ENCODE measurements at places on chromosomes 7 and 10.

DNA sequence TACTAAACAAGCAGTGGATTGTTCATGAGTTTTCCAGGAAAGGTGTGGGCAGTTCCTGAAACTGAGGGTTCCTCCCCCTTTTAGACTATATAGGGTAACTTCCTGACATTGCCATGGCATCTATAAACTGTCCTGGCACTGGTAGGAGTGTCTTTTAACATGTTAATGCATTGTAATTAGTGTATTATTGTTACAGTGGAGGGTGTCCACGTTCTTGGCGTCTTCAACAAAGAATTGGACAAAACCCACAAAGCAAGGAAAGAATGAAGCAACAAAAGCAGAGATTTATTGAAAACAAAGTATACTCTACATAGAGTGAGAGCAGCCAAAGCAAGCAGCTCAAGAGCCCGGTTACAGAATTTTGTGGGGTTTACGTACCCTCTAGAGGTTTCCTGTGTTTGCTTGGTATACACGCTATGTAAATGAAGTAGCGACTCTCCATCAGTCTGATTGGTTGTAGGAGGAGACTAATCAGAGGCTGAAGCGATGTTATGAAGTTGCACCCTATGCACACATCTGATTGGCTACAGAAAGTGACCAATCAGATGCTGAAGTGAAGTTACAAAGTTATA, 175.2 kb downstream of the NSUN6 start:
- no peak for DNase-seq

- DNase-seq: no peak
Observed at GRCh38 chr7:44727158-44727936, 21.3 kb upstream of the ZMIZ2 start.

DNA sequence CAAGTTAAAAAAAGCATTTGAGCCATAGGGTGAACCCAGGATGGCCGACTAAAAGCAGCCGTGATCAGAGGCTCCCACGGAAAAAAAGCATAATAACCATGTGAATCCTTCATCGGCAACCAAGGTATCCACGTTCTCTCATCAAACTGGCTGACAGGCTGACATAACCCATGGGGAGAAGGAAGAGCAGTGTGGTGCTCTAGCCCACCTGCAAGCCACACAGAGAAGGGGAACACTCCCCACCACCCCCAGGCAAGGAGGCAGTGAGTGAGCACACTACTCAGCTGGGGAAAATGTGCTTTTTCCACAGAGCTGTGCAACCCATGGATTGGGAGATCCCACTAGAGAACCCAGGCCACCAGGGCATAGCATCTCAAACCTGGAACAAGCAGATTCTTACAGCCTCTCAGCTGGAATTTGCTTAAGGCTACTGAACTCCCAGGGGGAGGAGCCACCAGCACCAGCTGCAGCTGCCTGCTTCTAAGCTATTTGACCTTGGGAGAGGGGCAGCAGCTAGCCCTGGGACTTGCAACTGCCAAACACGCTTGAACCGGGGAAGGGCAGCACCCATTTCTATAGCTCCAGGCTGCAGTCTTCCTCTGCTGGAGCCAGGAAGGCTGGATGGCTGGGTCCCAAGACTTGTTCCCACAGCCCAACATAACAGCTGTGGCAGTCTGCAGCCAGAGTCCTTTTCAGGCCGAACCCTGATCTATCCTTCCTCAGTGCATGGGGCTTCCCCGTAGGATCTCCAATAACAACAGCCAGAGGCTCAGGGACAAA, 178.2 kb upstream of the NRG3 start:
- DNase-seq: no peak

DNA sequence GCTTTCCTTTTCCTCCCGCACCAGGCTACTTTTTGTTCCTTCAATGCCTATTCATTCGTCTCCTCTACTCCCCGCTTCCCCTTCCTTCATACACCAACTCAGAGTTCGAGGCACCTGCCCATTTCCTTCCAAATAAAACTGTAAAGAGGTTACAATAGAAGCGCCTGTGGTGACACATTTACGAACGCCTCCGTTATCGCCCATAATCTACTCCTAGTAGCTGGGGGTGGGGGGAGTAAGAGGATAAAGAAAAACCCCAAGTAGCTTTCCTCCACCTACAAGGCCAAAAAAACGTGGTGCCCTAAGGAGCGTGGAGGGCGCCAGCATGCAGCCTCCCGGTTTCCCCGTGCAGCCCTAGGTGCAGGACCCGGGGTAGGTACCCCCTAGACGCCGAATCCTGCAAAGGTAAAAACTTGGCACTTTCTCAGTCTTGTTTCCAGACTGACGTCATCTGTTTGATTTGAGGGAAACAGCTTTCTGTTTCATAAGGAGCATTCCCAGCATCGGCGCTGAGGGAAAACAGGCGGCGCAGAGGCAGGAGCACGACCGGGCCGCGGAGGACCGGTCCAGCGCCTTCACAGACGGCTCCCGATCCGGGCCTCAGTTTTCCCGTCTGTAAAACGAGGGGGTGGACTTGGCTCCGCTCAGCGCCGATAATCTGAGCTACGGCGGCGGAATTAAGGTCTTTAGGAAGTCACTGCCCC, 922 bp downstream of the PPA1 start:
- peak; percentile 61 for DNase-seq

- no peak for DNase-seq
Observed at GRCh38 chr10:3398825-3399646, 226.5 kb upstream of the PITRM1 start.

- no peak for DNase-seq
Observed at GRCh38 chr7:93690021-93690420, 115.5 kb upstream of the CALCR start.

GRCh38 chr7:102279537-102280400, 6.9 kb upstream of the SH2B2 start:
- DNase-seq: peak; percentile 68

- DNase-seq: no peak
Observed at GRCh38 chr7:95479992-95480624, 5.6 kb upstream of the ASB4 start.

DNA sequence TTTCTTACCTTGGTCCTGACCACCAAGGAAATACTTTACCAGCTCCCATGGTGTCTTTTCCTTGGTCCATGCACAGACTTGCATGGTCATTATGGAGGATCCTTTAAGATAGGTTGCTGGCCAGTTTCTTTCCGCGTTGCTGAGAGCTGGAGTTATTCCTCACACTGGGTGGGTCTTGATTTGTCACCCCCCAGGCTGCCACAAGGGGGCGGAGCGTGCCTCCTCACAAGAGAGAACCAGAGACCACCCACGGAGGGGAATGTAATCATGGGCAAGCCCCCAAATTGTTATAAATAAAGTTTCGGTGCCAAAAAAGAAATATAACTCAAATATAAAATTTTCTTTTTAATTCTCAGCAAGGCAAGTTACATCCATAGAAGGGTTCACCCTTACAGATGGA, 10.5 kb upstream of the TRIM24 start:
- DNase-seq: peak; percentile 46

GRCh38 chr7:130275826-130276297, 9.2 kb downstream of the CPA2 start:
- no peak for DNase-seq

GRCh38 chr10:109892931-109893330, 30.4 kb downstream of the XPNPEP1 start:
- no peak for DNase-seq

- peak; percentile 17 for DNase-seq
Observed at GRCh38 chr10:71805776-71806703, 32.7 kb upstream of the VSIR start.

DNA sequence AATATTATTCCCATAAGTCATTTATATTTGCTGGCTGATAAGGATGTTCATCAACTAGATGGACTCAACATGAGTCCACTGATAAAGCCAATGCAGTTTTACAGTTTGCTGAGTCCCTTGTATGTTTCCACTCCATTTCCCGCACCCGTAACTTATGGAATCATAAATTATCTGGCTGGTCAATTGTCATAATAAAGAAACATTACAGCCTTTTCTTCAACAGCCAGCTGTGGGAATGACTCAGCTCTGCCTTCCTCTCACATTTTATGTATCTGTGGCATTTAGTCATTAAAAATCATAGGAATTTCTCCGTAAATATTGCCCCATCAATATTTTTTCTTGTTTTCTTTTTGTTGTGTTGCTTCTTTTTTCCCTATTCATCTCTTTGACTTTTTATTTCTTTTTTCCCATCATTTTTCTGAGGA, 22.3 kb upstream of the TMEM26 start:
- DNase-seq: no peak

DNA sequence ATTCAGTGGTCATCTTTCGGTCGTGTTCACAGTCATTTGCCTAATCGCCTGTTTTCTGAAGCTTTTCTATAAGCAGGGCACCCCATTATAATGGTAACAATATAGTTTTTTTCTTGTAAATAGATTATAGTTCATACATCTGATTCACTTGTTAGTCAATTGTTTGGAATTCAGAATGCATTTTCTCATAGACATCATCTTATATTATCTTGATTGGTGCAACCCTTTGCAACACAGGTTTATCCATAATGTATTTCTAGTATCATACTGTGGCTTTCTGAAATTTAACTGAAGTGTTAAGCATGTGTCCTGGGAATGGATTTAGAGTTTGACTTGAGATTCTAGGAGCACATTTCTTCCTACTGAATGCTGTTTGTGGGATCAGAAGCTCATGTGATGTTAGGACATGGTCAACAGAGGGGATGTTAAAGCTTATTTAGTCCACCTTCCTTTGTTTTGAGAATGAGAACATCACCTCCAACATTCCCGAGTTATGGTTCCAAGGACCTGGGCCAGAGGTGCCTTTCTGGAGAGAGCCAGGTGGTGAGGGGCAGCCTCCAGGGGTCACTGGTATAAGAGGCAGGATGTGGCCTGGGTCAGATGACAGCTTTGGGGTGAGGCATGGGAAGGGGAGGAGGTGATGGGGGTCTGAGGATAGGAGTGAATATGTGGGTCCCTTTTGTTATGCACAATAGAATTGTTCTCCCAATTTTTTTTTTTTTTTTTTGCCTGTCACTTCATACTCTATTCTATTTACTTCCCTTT, 415.6 kb downstream of the EXOC4 start:
- DNase-seq: no peak

DNA sequence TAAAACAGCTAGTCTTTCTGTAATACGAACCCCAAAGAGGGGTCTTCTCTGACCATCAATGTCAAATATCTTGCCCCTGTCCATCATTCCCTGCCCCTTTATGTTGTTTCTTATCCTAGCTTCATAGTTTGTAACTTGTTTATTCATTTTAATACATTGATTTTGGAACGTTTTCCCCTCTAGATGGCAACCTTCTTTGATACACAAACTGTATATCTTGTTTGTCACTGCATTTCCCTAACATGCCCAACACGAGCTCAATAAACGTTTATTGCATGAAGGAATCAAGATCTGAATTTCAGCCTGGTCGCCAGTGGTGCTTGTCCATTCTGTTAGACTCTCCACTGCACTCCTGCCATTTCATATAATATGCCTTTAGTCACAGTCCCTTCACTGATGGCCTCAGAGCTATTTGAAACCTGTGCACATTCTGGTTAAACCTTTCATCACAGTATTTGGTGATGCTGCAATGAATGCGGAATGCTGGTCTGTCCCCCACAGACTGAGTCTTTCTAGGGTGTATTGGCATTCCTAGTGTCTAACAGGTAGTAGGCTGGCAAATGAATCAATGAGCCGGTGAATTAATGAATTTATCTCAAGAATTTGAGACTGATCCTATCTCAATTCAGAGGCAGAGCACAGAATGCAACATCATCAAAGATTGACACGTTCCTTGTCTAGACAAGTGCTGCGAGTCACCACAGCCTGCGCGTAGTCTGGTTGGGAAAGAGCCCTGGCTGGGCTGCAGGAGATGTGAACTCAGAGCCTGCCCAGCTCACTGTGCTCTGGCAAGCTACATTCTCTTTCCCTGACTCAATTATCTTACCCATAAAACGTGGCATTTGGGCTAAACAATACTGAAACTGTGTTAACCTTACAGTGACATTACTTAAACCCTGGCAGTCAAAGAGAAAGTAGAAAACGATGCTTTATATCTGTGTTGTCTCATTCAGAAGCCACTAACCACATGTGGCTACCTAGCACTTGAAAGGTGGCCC, 55.2 kb upstream of the FRMD4A start:
- peak; percentile 8 for DNase-seq

DNA sequence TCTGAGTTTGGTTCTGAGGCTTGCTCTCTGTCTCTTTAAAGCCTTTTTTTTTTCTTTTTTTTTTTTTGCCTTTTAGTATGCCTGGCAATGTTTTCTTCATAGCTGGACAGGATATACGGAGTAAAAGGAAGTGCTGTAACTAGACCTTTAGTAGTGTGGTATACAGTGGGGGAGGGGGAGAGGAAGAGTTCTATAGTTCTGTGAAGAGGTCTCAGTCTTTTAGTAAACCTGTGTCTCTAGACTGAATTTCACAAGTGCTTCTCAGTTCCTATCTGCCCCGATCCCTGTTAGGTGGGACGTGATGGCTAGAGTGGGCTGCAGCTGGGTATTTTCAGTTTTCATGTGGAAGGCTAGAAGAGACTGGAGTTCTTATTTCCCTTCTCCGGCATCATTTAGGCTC, 3.1 kb upstream of the ABCC2 start:
- no peak for DNase-seq

- DNase-seq: no peak
Observed at GRCh38 chr7:2181077-2181854, 51.5 kb downstream of the MAD1L1 start.

DNA sequence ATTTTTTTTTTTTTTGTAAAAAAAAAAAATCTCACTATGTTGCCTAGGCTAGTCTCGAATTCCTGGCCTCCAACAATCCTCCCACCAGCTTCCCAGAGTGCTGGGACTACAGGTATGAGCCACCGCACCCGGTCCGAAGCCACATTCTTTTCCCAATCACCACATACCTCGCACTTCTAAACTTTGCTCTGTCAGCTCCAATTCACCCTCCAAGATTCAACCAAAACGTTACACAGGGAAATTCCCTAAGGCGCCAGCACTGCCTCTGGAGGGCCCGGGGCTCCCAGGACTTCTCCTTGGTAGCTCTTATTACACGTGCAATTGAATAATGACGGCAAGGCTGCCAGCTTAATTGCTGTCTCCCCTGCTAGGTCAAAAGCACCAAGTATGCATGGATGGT, 10.3 kb upstream of the DNAAF5 start:
- no peak for DNase-seq

DNA sequence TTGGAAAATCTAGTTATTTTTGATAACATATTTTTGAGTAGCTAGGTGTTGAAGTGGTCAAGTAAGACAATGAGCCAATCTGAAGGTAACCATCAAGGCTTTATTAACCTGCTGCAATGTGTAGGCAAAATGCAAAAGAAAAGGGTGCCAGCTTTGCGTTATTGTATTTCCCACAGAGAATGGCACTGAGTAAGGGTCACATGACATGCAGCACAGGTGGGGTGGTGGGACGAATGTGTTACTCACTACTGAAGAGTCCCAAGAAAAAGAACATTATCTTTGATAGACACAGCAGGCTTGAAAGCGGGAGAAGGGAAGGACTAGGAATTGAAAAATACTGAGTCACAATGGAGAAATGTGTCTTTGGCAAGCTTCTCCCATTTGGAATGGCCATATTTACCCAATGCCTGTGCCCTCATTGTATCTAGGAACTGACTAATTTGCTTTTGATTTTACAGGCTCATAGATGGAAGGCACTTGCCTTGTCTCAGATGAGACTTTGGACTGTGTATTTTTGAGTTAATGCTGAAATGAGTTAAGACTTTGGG, 898.6 kb upstream of the POT1 start:
- no peak for DNase-seq

GRCh38 chr10:52740913-52741675, 31.5 kb downstream of the MBL2 start:
- peak; percentile 1 for DNase-seq

- no peak for DNase-seq
Observed at GRCh38 chr10:102831322-102832071, 5.7 kb downstream of the CYP17A1 start.

- DNase-seq: no peak
Observed at GRCh38 chr10:2888403-2889004, 178.8 kb upstream of the PFKP start.

- DNase-seq: no peak
Observed at GRCh38 chr7:145156834-145157233, 321.0 kb upstream of the TPK1 start.

- no peak for DNase-seq
Observed at GRCh38 chr10:28359334-28359733, 56.5 kb upstream of the MPP7 start.

Data from CD4-positive, alpha-beta T cell treated with Interleukin-17A for 1 hour (primary cell).